ENCODE measurements at places on chromosomes 16 and 17. TPM values are rescaled to one million over a fixed set of nuclear protein-coding genes. Genes with fewer than 3 reads are reported as not detected.

DNA sequence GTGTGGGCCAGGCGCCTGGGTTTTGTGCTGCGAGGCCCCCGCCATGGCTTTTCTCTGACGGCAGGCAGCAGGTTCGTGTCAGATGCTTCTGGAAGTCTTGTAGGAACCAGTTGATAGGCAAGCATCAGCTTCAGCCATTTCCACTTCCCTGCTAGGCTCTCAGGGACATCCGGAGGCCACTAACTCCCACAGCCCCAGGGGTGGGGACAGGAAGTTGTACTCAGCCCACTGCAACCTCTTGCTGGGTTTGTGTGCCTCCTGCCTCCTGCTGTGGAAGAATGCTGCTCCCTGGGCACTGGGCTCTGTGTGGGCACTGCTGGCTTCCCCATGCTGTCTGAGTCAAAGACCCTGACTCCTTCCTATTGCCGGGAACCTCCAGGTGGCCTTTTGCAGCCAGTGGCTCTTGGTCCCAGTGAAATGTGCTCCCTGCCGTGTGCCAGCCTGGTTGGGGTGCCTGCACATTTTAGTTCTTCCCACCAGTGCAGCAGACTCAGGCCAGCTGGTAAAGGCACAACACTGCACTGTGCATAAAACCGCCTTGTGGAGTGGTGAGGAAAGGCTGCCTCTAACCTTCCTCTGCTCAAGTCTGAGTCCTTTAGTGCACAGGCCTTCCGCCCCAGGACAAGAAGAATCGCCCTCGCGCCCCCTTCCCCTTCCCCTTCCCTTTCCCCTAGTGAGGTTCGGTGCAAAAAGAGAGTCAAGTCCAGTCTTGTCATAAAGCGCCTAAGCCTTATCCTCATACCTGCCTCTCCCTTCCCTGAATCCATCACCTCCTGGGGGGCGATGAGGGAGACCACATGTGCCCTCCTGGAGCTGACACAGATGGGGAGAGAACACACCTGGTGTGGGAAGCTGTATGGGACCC lies 16.6 kb downstream of the LDHD start:
- DNase-seq: no peak

DNA sequence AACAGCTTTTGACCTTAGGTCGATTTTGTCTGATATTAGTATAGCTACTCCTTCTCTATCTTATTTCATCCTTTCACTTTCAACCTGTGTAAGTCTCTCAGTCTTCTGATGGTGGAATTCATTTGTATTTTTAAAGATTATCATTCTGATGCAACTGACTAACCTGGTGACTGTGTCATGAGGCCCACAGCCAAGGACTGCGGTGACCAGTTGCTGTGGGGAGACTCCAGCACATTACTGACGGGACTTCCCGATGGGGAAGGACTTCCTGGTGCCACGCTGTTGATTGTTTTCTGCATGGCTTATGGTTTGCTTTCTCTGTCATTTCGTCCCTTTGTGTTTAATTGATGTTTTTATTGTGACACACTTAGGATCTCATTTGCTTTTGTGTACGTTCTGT lies 34.2 kb downstream of the RMI2 start:
- DNase-seq: no peak

- DNase-seq: no peak
These were observed 452.4 kb upstream of the C16orf82 start for GRCh38 chr16:26614237-26614841.

The ABCC12 gene
- not detected for total RNA-seq

The KRTAP4-6 gene
- not detected for total RNA-seq

The FOXF1 gene
- not detected for total RNA-seq

The KRT31 gene
- total RNA-seq: not detected

The UNK gene
- total RNA-seq: 18.8 TPM

The TBC1D3H gene
- total RNA-seq: not detected

All from LHCN-M2 (cell line).